Urothelium cell line (cell line): ENCODE measurements at places on chromosomes 5 and 9.

GRCh38 chr5:176837707-176838115, 27.4 kb downstream of the UNC5A start:
- DNase-seq = peak; percentile 85

DNA sequence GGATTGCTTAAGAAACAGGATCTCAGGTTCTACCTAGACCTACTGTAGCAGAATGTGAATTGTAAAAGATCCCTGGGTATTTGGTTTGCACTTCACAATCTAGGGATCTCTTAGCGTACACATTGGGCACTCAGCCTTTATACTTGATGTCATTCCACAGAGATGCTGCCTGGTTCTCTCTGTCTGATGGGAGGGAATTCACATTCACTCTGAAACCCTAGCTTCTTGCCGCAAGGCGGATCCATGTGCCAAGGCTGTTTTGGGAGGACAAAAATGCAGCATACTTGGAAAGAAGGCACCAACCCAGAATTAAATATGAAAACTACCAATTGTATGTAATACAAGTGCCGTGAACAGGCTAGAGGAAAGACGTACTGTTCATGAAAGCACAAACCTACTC, 323.0 kb downstream of the EBF1 start:
- no peak for DNase-seq

- DNase-seq = peak; percentile 54
Measured at GRCh38 chr9:38443181-38443580, 18.9 kb upstream of the IGFBPL1 start.

GRCh38 chr5:58149345-58149744, 310.5 kb downstream of the PLK2 start:
- no peak for DNase-seq

DNA sequence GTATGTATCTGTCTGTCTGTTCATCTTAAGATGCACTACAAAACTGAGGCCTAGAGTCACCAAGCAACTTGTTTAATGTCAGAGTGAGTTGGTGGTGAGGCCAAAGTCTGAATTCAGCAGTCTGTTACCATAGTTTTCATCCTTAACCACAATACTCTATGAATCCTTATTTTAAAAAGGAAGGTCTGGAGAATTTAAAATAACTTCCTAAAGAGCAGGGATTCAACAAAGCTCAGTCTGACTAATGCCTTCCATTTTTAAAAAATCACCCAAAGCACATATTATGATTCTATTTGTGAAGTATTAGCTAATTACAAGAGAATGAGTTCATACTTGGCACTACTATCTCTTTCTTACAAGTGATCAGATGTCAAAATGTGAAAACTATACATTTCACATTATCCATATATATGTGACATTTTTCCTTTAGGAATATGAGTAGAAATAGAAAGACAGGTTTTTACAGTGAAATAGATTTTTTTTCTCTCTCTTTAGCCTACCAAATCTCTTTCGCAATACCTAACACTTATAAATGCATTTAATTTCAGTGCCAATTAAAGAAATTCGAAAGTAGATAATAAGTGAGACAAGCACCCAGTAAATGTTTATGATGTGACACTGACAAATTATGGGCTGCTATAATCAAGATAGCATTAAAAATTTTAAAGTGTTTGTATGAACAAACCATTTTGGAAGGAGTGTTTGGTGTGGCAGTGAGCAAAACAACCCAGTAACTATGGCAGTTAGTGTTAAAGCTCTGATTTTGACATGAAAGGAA, 102.3 kb upstream of the CDKN2B start:
- DNase-seq = no peak

GRCh38 chr9:76203373-76203772, 190.9 kb downstream of the RFK start:
- no peak for DNase-seq

GRCh38 chr5:2753452-2754420, 2.3 kb upstream of the IRX2 start:
- no peak for DNase-seq

GRCh38 chr9:99193466-99193821, 28.3 kb downstream of the ALG2 start:
- no peak for DNase-seq

DNA sequence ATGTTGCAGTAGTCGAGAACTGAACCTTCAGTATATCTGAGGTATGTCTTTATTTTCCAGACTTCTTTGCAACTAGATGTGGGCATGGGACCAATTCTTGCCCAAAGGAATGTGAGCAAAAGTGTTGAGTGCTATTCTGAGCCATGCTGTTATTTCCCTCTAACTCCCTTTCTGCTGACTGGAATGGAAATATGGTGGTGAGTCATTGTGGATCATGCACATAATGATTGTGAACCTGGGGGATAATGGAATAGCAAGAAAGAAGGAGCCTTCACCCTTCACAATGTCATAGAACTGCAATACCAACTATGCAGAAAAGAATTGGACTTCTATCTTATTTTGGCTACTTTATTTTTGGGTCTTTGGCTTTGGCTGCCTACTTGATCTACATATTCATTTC, 10.3 kb upstream of the DOCK2 start:
- peak; percentile 75 for DNase-seq

DNA sequence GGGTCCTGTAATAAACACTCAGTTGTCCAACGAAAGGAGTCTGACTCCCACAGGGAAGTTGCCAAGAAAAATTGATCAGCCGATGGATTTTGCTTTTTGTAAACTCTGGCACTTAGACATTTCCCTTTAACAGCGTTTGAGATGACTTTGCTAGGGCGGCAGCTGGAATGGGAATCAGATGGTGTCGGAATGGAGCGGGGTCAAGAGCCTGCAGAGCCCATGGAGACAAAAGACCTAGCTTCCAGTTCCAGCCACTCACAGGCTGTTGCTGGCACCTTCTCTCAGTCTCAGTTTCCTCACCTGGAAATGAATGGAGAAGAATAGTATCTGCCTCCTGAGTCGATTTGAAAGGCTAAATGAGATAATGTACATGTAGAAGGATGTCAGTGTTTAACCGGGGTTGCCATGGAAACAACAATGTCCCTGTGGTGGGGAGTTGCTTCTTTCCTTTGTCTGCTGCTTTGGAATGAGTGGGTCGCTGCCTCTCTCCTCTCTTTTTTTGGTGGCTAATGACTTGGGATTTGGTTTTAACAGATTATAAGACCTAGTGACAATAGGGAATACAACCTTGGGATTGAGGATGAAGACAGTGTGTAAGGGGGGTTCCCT, 137.4 kb downstream of the GAS1 start:
- DNase-seq = no peak

- DNase-seq = no peak
Measured at GRCh38 chr9:89988458-89988857, 383.6 kb downstream of the GADD45G start.

GRCh38 chr5:80937584-80938356, 22.4 kb upstream of the RASGRF2 start:
- DNase-seq = peak; percentile 66

DNA sequence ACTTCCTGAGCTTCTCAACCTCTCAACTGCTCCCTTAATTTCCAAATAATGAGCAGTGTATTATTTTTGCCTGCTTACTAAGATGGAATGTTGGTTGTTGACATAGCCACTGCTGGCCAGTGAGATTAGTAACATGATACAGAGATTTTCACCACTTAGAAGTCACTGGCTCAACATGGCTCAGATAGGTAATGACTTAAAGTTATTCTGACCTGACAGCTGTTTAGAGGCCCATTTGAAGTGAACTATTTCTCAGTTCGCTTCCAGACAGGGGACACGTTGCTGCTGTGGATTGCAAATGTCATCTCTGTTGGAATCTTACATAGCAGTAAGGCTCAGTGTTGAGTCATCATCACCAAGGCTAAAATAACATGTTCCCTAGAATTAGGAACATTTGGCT, 490.2 kb downstream of the TLE4 start:
- no peak for DNase-seq

- DNase-seq = no peak
Measured at GRCh38 chr5:141864371-141865370, 13.5 kb downstream of the PCDH1 start.

GRCh38 chr5:32767948-32768467, 56.9 kb downstream of the NPR3 start:
- DNase-seq = peak; percentile 88

- DNase-seq = no peak
Measured at GRCh38 chr9:133073086-133074014, 11.6 kb downstream of the CEL start.

GRCh38 chr9:7467186-7467585, 332.4 kb downstream of the DMAC1 start:
- DNase-seq = no peak

DNA sequence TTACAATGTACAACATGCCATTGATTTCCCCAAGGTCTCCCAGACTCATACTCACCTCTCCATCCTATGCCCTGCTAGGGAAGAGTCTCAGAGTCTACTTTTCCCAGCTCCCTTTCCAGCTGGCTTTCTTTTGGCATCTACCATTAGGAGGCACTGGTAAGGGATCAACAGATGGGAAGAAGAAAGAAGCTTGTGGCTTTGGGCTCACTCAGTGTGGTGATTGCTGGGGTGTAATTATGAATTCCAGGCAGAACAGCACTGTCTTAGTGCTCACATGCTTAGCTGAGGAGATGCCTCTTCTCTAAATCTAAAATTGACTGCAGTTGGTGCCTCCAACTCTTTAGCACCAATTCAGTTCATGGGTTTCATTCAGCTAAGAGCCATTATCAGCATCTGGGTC, 330.0 kb downstream of the PSAT1 start:
- no peak for DNase-seq

GRCh38 chr5:153212471-153212870, 278.0 kb upstream of the GRIA1 start:
- no peak for DNase-seq

GRCh38 chr9:14372437-14373335, 58.7 kb upstream of the NFIB start:
- DNase-seq = peak; percentile 61

DNA sequence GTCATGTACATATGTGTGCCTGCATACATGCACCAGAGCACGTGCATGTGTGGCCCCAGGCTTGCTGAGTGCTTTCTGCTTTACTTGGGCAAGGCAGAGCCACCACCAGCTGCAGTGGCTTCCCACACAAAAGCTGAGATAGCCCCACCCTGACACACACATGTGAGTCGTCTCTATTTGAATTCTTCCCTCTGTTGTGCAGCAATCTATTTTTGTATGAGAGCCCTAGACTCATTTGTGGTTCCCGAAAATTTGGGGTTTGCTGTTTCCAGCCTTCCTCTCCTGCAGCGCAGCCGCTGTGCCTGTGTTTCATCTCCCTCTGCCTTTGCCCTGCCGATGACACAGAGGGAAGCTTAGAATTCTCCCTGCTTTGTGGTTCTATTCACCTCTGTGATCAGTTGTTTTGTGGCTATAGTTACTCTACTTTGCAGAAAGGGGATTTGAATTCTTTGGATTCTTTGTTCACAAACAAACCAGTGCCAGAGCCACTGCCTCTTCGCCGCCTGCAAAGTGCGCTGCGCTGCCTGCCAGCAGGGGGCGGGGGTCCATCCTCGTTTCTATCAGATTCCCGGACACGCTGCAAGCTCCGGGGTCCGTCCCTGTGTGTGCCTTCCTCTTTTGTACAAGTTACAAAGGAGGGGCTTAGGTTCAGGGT, 95.8 kb upstream of the DAP start:
- DNase-seq = peak; percentile 89

DNA sequence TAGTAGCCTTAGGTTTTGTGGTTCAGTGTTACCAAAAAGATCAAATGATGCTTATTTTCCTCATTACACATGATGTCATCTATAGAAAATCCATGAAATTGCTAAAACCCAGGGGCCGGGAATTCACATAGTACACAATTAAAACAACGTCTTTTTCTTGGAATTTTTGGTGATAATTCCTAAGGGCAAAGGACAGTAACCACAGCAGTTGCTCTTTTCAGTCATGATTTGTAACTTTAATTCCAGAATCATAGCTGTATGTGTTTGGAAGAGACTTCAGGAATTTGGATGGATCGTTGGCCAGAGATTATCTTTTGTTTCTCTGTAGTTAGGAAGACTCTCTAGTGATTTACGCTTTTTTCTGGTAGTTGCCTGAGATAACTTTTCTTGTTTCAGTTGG, 748.7 kb downstream of the TLE4 start:
- no peak for DNase-seq

DNA sequence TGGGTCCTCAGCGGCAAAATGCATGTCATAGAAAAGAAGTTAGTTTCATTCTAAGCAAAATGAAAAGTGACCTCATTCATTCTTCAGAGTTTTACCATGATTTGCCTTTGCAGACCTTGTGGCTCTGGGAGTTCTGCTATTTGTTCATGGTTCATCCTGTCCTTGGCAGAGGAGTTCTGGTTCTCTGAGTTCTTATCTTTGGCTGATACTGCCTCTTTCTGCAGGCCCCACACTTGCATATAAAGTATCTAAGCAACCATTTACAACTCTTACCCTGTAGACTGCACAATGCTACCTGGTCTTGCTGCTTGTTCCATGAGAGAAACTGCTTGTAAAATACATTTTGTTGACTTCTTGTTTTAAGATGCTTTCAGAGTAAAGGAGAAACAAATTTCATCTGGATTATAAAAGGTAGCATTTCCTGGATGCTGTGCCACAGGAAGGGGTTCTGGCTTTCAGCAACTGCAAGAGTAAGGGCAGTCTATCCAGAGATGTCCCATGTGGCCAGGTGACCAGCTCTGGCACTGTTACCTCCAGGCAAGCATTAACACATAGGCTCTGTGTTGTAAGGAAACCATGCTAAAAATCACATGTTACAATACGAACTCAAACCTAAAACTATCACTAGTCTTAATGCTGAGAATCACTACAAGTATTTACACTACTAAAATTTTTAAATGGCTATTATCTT, 513.2 kb downstream of the SPOCK1 start:
- DNase-seq = no peak

- DNase-seq = no peak
Measured at GRCh38 chr9:81479573-81479972, 209.8 kb downstream of the TLE1 start.

DNA sequence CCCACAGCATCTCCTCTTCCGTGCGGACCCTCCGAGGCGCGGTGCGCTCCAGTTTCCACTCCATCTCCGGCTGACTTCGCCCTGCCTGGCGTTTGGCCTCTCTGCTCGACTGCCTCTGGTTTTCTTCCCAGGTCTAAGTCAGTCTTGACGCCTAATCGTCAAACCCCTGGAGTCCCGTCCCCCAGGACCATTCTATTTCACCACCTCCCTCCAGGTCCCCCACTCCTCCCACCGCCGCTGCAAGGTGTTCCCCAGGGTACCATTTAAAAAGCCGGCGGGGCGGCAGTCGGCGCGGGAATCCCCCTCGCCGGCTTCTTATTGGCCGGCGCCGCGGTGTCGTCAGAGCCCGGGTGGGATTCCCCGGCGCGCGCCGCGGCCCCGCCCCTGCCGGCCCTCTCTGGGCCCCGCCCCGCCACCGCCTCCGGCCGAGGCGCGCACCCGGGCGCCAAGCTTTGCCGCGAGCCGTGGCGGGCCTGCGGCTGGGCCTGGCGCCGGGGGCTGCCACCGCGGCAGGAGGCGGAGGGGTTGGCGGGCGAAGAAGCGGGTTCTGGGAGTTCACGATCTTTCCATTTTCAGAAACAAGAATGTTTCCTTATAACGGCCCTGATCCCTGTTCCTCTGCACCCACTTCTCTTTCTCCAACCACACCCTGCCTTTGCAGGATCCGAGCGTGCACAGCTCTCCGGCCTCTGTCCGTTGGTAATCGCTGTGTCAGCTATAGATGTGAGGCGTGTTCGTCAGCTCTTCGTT, at the start of gene CDC20B:
Gene CDC20B, minus strand, starts transcription at position 241 of the 750 bp plus-strand sequence. Its CDS starts 177 bp downstream, at position 64.
- peak; percentile 96 for DNase-seq

GRCh38 chr5:101084353-101084752, 181.3 kb upstream of the ST8SIA4 start:
- DNase-seq = no peak
